Stimulated activated CD8-positive, alpha-beta memory T cell treated with anti-CD3 and anti-CD28 coated beads, Interleukin-15, amount 100 ng/mL, for 1 hour (primary cell): ENCODE measurements at places on chromosomes 16 and 17.
A peak's percentile ranks its signal among the peaks of the same experiment; 100 is the strongest.

DNA sequence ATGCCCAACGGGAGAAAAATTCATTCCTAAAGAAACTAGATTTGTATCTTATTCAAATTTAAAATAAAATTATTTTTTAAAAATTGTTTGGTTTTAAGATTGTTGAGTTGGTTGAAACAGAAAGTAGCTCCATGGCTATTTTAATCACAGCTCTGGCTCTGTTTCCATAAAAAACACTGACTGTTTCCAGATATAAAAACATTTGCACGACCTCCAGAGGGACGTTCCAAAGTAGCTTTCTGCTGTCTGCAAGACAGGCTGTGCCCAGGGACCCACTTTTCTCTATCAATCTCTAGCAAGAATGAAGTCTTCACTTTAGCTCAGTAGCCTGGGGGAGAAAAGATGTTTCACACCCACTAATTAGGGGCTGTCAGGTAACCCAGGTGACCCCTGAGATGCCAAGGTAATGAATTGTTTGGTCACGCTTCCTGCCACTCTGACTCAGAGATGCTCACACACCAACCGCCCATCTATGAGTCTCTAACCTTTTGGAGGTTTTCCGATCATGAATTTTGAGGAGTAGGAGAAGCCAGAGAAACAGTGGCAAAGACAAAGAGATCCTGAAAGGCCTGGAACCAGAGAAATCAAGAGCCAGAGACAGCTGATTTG is 220.1 kb upstream of the SOX9 start:
- DNase-seq, result no peak

DNA sequence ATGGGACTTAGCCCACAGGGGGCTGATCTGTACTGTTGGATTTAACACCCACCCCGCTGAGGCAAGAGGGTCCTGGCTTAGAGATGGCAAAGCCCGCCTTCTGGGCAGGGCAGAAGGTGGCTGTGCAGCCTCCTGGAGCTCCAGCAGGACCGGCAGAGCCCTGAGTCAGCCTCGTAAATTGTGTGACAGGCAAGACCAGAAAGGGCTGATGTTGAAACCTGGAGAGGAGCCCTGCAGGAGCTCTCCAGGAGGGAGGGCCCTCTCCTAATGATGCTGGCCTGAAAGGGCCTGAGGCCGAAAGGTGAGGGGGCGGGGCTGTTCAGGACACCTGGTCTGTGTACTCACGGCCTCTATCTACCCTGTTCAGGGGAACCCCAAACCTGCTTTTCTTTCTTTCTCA is 22.5 kb upstream of the MYO15B start:
- no peak for DNase-seq

DNA sequence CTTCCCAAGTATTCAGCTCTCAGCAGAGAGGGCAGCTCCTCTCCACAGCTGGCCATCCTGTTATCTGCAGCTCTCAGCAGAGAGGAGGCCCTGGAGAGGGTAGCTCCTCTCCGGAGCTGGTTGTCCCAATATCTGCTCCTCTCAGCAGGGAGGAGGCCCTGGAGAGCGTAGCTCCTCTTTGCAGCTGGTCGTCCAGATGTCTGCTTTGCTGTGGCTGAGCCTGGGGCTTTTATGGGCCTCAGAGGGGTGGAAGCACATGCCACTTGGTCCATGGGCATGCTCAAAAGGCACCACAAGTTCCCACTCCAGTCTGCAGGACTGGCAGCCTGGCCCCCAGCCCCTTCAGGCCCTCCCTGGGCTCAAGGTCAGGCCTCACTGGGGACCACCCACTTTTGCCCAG is 314.3 kb downstream of the KCNJ2 start:
- DNase-seq, result no peak

DNA sequence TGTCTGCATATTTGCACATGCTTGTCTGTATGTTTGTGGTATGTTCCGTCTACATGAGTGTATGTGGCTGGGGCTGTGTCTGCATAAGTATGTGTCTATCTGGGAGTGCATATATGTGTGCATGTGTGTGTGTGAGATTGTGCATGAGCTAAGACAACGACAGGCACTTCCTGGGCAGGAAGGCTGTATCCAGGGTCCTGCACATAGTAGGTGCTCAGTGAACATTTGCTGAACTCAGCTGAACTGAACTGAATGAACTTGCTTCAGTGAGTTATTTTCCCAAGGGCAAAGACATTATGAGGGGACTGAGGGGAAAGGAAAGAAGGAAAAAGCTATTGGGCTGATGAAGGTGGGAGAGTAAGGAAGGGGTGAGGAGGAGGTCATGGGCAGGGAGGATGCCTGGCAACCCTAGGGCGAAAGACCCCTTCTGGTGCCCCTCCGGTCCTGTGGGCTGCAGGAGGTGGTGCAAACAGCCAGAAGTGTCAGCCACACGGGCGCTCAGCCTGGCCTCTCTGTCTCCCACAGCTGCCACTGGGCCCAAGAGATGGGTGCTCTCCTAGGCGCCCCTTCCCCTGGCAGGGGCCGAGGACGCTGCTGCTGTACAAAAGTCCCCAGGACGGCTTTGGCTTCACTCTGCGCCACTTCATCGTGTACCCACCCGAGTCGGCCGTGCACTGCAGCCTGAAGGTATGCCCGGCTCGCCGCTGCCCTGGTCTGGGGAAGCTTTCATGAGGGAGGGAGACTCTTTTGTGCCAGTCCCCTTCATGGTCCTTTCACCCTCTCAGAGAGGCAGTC is 29.5 kb downstream of the ARHGAP23 start:
- no peak for DNase-seq

GRCh38 chr16:19291475-19291874 is 5.9 kb downstream of the CLEC19A start:
- no peak for DNase-seq

DNA sequence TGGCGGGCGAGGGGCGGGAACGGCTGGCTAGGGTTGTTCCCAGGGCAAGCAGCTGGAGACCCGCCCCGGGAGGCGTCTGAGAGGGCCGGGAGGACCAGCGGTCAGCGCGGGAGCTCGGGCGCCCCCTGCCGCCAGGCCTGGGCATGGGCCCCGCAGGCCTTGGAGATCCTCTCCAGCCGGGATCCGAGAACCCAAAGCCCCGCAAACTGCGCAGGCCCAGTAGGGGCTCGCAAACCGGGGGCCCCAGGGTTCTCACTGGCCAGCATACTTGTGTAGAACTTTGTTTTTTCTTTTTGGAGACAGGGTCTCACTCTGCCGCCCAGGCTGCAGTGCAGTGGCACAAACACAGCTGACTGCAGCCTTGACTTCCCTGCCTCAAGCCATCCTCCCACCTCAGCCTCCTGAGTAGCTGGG is 20.8 kb upstream of the ZNF423 start:
- no peak for DNase-seq

GRCh38 chr17:7834957-7835813 is 1.2 kb downstream of the KDM6B start:
- DNase-seq, result peak; percentile 60

DNA sequence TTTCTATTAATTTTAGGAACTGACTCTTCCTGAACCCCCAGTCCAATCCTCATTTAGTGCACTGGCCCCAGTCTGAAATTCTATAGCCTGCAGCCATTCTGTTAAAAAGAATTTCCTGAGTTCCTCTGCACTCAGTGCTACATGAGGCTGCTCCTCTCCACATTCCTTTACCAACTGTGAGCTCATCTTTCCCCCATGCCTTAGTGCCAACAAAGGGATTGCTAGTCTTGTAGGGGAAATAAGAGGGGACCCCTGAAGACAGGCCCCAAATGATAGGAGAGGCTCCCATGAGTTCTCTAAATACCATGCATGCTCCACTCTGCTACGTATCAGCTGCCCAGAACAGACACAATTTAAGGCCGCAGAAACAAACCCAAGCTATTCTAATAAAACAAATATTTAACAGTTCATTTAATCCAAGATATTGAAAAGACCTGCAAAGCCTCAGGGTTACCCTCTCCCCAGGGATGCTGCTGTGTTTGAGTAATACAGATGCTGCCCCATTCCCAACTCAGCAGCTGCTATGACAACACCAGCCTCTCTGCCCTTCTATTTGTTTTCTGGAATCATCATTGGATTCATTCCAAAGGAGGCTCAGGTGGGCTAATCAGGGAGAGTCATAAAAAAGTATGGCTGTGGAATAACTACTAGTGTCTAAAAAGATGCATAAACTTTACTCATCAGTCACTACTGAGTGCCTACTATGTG is 228.5 kb downstream of the TOX3 start:
- no peak for DNase-seq

DNA sequence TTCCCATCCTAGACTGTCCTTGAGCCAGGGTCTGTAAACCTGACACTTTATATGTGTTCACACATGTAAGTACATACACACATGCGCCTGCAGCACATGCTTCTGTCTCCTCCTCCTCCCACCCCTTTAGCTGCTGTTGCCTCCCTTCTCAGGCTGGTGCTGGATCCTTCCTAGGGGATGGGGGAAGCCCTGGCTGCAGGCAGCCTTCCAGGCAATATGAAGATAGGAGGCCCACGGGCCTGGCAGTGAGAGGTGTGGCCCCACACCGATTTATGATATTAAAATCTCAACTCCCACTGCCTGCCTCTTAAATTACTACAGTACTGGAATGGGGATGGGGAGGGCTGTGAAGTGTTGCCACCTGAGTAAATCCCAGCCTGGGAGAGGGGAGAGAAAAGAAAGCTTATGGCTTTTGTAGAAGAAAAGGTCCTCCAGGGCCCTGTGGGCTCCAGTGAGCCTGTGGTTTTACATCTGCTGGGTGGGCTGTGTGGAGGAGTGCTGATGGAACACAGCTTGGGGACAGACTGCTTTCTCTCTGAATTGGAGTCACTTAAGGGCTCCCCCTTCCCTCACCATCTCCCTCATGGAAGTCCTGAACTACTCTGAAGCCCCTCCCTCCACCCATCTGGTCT is 990 bp upstream of the WNK4 start:
- no peak for DNase-seq

DNA sequence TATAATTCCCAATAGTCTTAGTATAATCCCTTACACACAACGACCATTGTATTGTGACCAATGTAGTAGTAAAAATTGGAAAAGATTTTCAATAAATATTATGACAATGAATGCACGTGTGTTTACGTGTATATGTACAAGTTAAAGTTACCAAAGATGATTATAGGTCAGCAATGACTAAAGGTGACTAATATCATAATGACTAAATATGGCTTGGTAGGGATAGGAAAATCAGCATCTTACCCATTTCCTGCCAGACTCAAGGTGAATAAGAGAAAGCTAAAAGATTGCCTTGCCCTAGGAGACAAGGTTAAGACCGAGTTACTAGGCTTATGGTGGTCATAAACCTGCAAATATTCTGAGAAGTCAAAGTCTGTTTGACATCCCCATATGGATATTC is 34.4 kb downstream of the CPD start:
- no peak for DNase-seq

GRCh38 chr16:23408823-23409298 is 44.1 kb downstream of the COG7 start:
- DNase-seq, result no peak

DNA sequence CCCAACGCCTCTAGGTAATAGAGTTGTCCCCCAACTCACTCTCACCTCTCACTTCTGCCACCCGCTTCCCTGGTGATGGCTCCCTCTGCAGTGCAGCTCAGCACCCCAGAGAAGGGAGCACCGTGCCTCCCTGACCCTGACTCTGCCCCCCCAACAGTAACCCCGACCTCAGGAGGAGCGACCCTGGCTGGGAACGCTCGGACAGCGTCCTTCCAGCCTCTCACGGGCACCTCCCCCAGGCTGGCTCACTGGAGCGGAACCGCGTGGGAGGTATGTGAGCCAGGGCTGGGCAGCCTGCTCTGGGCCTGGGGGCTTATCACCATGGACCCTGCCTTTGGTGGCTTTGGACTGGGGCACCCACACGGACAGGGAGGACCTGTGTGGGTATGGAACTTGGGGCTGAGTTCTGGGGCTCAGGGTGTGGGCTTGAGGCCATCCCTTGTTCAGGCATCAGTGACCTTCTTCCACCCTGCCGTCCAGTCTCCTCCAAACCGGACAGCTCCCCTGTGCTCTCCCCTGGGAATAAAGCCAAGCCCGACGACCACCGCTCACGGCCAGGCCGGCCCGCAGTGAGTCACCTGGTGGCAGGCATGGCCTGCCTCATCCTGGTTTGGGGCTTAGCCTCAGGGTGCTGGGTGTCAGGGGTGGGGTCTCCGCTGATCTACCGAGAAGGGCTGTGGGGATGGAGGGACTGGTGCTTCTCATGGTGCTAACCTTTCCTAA is 6.7 kb upstream of the C17orf107 start:
- no peak for DNase-seq

GRCh38 chr17:31931756-31932155 is 5.1 kb upstream of the SUZ12 start:
- no peak for DNase-seq

DNA sequence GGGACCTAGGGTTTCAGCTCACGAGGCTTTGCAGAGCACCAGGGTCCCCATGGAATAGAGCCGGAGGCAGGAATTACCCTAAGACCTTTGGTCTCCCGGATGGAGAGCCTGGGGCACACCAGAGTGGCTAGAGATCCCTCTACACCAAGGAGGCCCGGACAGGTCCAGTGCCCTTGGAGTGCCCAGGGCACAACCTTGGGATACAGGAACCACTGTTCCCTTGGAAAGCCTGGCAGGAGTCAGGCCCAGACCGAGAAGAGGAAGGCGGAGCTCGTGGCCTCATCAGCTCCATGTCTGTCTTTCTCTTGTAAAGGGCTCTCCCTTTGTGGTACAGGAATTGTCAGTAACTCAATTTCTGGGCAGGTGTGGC is 3.8 kb upstream of the DBNDD1 start:
- no peak for DNase-seq

GRCh38 chr16:21145738-21146137 is 4.9 kb downstream of the DNAH3 start:
- no peak for DNase-seq

DNA sequence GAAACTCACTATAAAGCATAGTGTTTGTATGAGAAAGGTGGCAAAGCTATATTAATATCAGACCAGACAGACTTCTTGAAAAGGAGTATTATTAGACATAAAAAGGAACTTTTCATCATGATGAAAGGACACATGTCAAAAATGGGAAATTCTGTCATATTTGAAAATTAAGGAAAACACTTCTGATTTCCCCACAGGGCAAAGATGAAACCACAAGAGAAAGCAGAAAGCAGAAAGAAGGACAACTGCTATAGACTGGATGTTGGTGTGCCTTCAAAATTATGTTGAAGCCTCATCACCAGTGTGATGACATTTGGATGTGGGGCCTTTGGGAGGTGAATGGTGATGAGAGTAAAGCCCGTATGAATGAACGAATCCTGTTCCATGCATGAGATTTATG is 193.0 kb downstream of the STX8 start:
- DNase-seq, result no peak
